ENCODE measurements at places on chromosomes 12 and 14. TPM values are rescaled to one million over a fixed set of nuclear protein-coding genes. Genes with fewer than 3 reads are reported as not detected.

Gene FAM181A
- total RNA-seq, result not detected

- DNase-seq, result no peak
These were observed 35.0 kb downstream of the FLRT2 start for GRCh38 chr14:85564841-85565527.

Gene HOXC6
- total RNA-seq, result 4.9 TPM

DNA sequence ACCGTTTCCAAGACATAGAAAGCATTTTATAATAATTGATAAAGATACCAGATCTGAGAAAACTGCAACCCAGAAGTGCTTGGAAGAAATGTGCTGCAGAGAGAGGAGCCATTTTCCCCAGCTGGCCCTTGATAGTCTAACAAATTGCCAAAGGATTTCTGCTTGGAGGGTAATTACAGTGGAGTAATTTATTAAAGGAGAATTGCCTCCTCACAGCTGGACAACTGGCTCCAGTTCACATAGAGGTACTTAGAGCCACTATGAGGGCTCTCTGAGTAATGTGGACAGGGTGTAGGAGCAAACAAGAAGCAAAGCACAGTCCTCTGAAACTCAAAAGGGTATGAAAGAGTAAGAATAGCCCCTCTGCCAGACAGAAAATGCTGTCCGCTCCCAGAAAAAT, 335.6 kb downstream of the SYT1 start:
- no peak for DNase-seq

Gene KRT78
- total RNA-seq, result not detected

DNA sequence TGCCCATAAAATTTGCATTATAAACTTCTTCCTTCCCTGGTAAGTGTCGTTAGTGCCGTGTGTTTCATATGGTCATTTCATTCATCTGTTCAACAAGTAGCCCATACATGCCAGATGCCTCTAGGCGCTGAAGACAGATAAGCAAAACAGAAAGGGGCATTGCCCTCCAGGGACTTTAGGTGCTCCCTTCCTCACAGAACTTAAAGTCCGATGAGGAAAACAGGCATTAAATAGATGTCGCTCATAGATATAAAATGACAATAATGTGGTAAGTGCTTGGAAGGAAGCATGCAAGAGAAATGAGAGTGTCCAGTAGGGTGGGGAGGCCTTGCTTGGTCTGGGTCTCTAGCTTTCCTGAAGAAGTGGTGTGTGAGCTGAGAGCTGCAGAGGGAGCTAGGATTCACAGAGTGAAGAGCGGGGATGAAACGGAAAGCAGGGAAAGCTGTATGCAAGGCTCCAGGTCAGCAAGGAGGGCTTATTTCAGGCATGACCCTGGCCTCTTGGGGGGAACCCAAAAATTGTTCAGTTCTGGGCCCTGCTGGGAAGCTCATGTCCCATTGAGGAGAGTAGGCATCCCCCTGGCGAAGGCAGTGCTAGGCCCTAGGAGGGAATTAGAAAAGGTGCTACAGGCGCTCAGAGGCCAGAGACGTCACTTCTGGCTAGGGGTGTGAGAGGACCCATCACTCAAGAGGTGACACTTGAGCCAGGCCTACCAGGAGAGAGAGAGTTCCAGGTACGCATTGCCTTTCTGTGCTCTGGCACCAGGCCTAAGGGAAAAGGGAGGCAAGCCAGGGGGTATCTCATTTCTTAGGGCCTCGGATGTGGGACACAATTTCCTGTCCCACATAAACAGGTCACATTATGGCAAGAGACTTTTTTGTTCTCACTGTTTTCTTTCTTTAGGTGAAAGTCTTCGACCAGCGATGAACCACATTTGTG, 11.9 kb downstream of the UBE3B start:
- no peak for DNase-seq

Gene CDH24
- total RNA-seq, result 1.9 TPM

DNA sequence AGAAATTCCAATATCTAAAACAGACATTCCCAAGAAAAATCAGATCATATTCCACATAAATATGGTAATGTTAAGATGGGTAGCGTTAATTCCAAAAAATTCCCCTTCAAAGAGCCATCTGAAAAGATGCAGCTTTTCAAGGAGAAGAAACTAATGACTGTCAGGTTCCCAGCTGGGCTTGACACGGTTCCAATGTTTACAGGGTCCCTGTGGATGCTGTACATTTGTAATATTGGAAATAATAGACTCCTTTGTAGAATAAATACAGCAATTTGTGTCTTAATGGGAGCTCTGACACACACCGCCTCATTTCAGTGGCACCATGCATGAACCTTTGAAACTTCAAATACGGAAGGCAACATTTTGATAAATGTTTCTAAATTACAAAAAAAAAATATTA, 140.6 kb downstream of the ITPR2 start:
- no peak for DNase-seq

GRCh38 chr14:96897184-96897583, 100.0 kb downstream of the VRK1 start:
- DNase-seq, result no peak

Gene ATP5MC2
- 230 TPM for total RNA-seq

Gene SERPINA12
- total RNA-seq, result not detected

Gene PZP
- not detected for total RNA-seq

DNA sequence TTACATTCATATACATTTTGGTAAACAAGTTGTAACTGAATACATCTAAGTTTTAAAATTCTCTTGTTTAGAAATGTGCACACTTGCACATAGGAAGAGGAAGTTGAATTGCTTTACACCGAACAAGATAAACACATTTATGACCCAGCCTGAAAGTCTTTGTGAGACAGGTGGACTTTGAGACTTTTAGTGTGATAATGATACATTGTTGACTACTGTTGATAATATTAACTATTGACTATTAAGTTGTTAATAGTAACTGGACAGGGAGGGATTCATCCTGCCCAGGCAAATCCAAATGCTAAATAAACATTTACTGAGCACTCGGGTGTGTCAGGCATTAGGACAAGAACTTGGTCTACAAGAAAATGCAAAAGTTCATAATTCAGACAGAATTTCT, 68.0 kb downstream of the AVPR1A start:
- DNase-seq, result no peak
